ENCODE measurements at places on chromosomes 1 and 21.

DNA sequence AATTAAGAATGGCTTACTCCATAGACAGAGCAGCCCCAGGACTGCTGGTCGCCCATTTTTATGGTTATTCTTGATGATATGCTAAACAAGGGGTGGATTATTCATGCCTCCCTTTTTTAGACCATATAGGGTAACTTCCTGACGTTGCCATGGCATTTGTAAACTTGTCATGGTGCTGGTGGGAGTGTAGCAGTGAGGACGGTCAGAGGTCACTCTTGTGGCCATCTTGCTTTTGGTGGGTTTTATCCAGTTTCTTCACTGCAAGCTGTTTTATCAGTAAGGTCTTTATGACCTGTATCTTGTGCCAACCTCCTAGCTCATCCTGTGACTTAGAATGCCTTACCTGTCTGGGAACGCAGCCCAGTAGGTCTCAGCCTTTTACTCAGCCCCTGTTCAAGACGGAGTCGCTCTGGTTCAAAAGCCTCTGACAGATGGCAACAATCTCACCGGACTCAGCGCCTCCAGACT is 5.2 kb upstream of the AGPAT3 start:
- DNase-seq, result no peak

- DNase-seq, result no peak
Observed at GRCh38 chr1:64318428-64318827, 115.0 kb downstream of the UBE2U start.

DNA sequence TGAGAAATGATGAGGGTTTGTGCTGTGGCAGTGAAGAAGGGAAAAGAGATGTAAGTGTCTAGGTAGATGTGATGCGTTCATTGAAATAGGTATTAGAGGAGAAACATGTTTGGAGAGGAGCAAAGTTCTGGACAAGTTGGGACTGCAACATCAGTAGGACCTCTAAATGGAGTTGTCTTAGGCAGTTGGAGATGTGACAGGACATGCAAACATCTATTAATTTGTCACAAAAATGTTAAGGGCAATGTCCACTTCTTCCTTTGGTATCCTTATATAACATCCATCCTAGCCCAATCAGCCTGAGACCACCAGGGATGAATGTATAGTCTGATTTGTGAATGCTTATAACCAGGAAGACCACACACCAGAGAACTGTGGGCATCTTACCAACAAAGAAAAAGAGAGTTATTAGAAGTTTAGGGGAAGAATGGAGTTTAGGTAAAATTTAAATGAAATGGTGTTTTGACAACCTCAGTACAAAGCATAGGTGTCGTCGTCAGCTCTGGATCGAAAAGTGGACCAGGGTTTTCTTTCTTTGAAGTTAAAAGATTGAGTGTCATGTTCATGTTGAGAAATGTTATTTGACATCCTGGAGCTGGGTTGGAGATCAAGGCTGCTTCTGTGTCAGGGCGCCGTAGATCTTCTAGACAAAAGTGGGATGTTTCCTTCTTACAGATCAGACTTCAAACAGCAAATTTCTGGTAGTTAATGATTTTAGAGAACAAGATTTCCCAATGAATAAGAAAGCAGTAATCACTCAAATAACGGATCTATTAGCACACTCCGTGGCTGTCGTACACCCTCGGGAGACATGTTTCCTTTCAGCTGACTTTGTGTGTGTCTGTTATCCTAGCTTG is 8.7 kb downstream of the COA6 start:
- DNase-seq, result no peak

DNA sequence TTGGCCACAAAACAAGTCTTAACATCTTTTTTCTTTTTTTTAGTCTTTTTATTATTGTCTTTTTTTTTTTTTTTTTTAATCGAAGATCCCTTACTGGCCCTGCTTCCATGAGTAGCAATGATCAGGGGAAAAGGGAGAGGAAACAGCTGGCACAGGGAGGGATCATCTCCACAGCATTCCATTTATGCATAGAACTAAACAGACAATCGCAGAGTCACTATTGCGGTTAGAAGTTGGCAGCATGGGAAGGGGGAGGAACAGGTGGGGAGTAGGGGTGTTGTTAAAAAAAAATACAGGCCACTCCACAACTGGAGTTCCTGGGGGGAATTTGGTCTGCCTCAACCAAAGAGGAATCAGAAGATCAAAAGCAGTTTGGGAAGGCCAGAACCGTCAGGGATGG is 55.4 kb downstream of the C1orf185 start:
- no peak for DNase-seq
